Stimulated activated CD4-positive, alpha-beta T cell treated with anti-CD3 and anti-CD28 coated beads, Interleukin-2, amount 100 ng/mL, for 24 hours (primary cell): ENCODE measurements at places on chromosomes 3 and 15.

- no peak for DNase-seq
These were observed 3.9 kb downstream of the CAMK1 start for GRCh38 chr3:9765865-9766264.

DNA sequence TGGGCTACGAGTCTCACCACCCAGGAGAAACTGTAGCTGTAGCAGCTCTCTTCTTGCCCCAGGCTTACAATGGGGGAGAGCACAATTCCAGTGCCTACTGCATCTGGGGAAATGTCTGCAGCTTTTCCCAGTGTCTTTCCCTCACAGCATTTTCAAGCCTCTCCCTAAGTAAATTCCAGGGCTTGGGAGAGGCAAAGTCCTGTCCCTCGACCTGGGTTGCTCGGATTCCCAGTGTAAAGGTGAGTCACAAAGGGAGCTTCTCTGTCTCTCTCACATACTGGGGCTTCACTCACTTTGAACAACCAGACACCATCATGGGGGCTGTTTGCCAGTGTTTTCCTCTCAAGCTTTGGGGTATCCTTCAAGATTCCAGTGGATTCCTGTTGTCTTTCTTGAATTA, 689.4 kb upstream of the NAALADL2 start:
- DNase-seq: no peak

DNA sequence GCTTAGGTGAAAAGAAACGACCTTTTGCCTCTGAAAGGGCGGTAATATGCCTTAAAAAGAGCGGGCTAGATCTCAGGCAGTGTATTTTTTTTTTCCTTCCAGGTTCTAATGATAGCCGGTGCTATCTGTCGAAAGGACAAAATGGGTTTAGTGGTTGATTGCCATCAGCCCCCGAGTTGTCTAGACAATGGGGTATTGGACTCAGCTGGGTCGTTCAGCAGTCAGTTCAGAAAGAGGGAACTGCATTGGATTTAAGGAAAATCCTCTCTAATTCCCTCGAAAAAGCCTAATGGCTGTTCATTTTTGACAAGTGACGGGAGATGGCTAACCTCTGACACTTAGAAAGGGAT, 728 bp downstream of the EIF2B5 start:
- DNase-seq: no peak

DNA sequence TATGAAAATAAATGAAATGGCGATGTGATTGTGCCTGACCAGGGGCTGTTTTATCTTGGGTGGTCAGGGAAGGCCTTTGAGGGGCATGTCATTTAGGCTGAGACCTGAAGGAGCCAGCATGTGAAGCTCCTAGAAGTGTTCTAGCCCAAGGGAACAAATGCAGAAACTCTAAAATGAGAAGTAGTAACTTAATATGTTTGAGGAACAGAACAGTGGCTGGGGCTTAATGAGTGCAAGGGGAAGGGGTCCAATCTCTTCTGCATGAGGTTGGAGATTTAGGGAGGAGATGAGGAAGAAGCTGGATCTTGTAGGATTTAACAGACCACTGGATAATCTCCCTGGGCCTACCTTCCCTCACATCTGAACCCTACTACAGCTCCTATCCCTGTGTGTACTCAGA, 110.5 kb downstream of the AKAP13 start:
- DNase-seq: no peak
